ENCODE measurements at places on chromosomes 13 and 19.
A peak's percentile ranks its signal among the peaks of the same experiment; 100 is the strongest.

DNA sequence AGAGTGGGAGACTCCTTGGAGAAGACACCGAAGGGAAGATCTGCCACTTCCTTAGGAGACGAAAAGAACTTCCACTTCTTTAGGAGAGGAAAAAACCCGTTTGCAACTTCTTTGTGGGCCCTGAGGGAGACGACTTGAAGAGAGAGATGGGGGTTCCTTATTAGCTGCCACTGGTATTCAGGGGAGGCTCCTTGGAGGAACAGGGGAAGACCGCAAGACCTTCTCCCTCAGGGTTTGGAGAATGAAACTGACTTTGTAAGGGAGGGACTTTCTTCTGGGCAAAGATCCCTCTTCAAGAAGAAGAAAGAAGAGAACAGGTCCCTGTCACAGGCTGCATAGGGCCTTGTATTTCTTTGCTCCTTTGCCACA is 416 bp downstream of the BCKDHA start:
- no peak for DNase-seq

DNA sequence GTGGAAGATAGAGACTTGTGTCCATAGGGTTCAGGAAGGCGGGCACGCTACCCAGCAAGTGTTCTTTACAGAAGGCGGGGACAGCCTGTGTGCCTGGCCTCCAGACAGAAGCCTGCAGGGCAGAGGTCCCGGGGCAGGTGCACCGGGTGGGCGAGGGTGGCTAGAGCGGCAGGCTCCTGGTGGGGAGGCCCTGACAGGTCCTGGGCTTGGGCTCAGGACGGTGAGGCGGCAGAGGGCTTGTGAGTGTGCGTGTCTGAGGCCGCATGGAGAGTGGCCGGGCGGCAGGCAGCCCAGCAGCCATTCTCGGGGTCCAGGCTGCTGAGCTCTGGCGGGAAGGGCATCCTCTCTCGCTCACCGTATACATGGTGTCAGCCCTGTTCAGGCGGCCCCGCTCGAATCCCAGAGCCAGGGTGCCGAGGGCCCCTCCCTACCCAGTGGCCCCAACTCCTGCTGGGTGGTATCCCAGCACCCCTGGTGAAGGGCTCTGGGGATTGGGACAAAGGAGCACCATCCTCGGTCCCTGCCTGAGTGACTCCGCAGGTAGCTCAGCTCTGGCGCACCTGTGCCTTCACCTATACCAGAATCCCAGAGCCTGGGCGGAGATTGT is 3.0 kb upstream of the AMH start:
- DNase-seq, result no peak

DNA sequence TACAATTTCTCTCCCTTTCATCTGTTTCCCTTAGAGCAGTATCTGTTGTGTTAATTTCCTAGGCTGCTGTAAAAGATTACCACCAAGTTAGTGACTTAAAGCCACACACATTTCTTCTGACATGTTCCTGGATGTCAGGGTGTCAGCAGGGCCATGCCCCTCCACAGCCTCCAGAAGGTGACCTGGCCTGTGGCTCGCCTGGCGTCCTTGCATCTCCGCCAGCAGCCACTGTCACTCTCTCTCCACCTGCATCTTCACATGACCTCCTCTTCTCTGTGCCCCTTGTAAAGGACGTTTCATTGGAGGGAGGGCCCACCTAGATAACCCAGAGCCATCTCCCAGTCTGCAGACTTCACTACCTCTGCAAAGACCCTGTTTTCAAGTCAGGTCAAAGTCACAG is 61.3 kb downstream of the SLC7A9 start:
- DNase-seq, result no peak

DNA sequence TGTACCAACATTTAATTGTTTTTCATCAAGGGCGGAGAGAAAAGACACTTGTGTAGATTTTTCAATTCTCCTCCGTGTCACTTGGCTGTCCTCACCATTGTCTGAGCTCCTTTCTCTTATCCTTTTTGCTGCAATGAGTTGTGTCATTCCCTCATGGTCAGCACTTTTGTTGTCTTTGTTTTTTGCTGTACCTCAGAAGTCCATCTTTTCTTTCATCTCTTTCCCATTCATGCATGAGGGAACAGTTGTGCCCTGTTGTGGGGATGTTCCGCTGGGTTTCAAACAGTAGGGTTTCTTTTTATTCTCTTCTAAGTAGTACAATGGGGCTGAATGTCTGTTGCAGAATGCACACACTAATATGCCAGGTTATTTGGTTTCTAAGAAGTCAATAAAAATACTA is 222.6 kb downstream of the TM9SF2 start:
- no peak for DNase-seq

- no peak for DNase-seq
These were observed 81.1 kb downstream of the ZNF429 start for GRCh38 chr19:21586311-21587116.

GRCh38 chr19:42254089-42254849 is 659 bp downstream of the ERF start:
- DNase-seq, result peak; percentile 81

GRCh38 chr13:33544308-33544707 is 258.8 kb upstream of the STARD13 start:
- DNase-seq, result no peak

GRCh38 chr13:22369090-22369489 is 698.2 kb downstream of the FGF9 start:
- no peak for DNase-seq

DNA sequence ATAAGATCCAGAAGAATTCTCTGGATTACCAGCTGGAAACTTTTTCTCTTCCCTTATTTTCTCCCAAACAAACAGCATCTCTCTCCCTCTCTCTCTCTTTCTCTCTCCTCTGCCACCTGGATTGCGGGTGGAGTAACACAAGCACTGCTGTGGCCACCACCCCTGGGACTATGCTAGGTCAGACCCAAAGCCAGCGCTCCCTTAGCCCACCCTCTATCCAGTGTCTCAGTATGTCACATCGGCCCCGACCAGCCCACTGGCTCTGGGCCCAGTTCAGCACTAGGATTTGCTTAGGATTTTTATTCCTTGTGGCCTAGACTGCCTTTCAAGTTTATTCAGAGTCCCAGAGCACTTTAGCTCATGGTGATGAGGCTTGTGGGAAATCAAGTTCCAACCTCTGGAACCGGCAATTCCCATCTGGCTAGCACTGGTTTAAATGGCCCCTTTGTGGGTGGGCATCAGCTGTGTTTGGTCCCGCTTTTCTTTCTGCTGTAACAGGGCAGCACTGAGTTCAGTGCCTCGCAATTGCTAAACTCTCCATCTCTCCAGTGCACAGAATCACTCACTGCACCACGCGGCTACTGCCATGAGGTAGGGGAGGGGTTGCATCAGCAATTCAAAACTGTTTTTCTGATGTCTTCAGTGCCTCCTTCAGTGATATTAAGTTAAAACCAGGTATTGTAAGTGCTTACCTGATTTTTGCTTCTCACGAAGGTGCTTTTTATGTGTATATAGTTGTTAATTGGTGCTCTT is 1623.1 kb downstream of the SLITRK5 start:
- no peak for DNase-seq

- DNase-seq, result no peak
These were observed 89.4 kb upstream of the TSHZ3 start for GRCh38 chr19:31438401-31439269.

DNA sequence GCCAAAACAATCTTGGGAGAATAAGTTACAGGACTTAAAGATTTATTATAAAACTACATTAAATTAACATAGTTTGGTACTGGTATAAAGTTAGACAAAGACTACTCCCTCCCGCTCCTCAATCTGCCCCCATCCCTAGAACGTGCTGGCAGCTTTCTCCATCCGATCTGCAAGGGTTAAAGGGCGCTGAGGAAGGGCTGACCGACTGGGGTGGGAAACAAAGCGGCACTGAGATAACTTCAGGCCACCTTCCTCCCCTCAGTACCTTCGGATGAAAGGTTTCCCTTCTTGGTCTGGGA is 790 bp upstream of the SUGT1 start:
- no peak for DNase-seq

DNA sequence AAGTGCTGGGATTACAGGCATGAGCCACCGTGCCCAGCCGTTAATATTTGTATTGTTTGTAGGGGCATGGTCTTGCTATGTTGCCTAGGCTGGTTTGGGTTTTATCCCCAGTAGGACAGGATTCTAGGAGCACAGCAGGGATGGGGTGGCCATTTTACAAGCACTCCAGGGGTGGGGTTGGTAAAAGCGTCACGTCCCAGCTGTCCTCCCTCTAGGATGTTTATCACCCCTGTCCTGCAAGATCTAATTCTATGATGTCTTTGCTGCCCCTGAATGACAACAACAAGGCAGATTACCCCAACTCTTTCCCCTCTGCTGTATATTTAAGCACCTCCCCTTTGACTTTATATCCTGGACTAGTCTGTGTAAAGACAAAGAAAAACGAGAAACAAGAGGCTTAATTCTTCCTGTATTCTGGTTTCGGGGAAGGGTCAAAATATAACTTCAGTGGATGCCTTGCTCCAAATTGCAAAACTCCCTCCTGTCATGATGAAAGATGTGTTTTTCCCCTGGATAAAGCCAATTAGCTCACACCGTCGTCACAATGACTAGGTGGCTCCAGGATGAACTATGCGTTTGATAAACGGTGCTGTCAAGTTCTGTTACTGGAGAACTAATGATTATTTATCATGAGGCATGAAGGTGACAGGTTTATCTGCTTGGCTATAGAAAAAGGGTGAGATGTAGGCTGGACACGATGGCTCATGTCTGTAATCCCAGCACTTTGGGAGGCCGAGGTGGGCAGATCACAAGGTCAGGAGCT is 27.8 kb upstream of the OR1M1 start:
- no peak for DNase-seq

DNA sequence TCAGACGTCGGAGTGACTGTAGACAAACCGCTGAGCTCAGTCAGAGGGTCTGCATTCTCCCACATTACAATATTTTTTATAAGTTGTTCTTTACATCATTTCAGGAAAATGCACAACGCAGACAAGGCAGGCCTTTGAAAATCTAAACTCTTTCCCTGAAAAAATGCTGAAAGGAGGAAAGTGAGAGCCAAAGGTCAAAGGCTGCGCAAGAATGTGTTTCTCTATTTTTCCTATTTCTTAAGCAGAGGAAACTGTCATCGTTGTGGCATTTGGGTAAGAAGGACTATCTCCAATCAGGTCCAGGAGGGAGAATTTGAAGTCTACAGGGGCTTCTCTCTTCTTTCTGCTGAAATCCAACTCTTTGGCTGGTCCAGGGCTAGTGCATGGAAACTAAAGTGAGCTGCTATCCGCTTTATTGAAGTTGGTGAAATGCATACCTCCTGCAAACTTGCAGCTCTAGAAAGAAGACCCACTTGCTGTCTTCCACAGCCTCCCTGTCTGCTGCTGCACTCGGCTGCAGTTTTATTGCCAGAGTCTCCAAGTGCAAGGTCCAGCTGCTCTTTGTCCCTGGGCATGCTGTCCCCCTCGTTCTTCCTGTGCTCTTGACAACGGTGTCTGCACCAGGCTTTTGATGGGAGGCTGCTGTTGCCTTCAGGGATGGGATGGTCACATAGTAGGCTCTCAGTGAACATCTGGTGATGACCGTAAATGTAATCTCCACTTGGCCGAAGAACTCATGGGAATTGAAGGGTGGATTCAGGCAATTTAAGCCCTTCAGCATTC is 31.2 kb downstream of the ZNF536 start:
- DNase-seq, result no peak

DNA sequence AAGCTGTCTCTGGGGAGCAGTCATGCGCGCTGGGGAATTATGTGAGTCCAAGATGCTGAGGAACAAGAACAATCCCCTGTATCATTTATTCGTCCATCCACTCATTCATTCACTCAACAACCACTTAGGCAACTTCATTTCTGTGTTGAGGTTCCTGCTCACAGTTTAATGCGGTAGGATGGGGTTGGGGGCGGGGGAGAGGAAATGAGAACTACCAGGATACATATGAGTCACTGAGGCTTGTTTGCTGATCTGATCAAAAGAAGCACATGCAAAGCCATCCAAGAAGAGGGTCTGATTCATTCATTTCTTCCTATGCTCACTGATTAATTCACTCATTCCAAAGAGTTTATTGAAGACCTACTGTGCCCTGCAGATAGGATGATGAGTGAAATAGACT is 20.9 kb downstream of the ZNF536 start:
- no peak for DNase-seq

DNA sequence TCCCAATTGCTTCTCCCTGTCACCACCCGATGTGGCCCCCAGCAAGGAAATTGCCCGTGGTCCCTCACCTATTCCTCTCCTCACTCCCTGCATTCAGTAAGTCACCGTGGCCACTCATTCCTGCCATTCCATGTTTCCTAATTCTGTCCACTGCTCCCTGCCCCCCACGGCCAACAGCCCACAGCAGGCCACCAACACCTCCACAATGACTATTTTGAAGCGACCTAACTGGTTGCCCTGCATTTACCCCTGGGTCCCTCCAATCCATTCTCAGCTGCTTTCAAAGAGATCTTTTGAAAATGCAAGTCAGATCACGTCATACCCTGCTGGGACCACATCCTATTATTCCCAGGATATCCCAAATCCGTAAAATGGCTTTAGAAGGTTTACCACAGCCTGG is 210.4 kb downstream of the DCLK1 start:
- DNase-seq, result no peak

- no peak for DNase-seq
These were observed 310.8 kb downstream of the GPC5 start for GRCh38 chr13:91709180-91709579.

- no peak for DNase-seq
These were observed 204.3 kb downstream of the DNAJC15 start for GRCh38 chr13:43227721-43228120.

DNA sequence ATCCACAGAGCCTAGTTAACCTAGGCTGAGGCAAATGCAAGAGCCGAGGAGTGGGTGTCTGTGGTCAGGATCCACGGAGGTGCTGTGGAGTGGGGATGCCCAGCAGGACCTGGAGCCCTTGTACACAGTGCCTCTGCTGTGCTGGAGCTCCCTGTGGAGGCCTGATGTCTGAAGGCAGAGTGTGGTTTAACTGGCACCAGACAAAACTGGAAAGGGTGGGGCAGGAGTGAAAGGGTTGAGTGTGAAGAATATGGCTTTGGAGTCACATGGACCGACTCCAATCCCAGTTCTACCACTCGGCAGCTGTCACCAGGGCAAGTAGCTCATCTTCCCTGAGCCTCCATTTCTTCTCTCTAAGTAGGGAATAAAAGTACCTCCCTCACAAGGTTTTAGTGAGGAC is 60.3 kb upstream of the GPR12 start:
- no peak for DNase-seq

- no peak for DNase-seq
These were observed 36.3 kb downstream of the MICU2 start for GRCh38 chr13:21567714-21568113.

GRCh38 chr19:44212866-44213346 is 574 bp downstream of the ZNF227 start:
- DNase-seq, result no peak

DNA sequence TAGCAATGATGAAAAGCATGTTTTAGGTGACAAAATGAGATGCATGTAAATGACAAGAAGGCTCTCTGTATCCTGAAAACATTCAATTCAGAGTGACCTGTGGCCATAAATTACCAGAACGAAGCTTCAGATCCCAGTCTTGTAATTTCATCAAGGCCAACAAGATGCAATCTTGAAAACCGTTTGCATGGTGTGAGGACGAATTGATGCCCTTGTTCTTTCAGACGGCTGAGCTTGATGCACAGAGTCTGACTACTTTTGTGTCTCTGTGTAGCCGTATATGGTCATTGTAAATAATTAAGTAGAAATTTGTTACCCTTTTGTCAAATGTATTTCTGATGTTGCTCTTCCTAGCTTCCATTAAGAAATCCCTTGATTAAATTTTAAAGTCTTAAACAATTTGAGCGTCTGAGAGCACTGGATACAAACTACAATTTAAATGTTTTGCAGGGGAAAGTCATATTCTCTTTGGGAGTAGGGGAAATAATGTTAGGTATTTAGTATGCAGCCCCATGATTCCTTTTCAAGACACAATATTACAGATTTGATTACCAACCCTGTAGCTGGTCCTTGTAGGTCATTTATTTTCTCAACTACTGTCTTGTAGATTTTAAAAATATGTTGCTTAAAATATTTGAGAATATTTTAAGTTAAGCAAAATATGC is 125.8 kb upstream of the PCDH9 start:
- DNase-seq, result no peak
